Activated T-helper 17 cell treated with anti-CD3 and anti-CD28 coated beads, Interleukin-2, amount 50 U/mL, for 72 hours (primary cell): ENCODE measurements at places on chromosomes 4 and X. TPM values are rescaled to one million over a fixed set of nuclear protein-coding genes. Genes with fewer than 3 reads are reported as not detected.

DNA sequence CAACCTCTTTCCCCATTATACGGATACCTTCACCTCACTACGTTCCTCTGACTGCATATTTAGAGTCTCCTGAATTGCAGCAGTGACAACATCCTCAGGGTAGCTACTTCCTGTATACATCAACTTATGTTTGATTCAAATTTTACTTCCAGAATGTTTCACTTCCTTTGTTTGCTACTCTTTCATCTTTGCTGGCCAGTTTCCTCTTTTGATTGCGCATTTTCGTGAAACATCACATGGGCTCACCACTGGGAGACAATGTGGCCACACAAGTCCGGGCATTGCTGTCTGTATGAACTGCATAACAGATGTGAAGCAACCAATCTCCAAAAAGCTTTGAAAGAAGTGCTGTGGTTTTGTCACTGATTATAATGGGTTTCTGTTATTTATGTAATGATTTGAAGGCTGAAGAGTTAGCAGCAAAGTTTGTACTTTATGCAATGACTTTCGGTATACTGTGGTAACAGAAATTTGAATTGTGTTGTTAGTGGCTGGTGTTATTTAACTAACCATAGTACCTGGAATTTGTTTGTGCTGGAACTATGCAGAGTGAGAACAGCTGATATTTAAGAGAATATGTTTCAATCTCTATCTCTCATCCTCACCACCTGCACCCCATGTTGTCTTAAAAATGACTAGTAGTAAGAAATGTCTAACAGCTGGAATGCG, 7.4 kb downstream of the SNCA start:
- H3K4me3 ChIP-seq = peak overlapping the region; percentile 42
- peak; percentile 91 for ATAC-seq
- no peaks in the 10 kb centered on the region for H3K36me3 ChIP-seq
- peaks cover 4% of the 10 kb centered on the region for H3K27me3 ChIP-seq
- peaks cover 10% of the 10 kb centered on the region for H3K4me1 ChIP-seq

Gene CHIC2
- total RNA-seq = 12.8 TPM

DNA sequence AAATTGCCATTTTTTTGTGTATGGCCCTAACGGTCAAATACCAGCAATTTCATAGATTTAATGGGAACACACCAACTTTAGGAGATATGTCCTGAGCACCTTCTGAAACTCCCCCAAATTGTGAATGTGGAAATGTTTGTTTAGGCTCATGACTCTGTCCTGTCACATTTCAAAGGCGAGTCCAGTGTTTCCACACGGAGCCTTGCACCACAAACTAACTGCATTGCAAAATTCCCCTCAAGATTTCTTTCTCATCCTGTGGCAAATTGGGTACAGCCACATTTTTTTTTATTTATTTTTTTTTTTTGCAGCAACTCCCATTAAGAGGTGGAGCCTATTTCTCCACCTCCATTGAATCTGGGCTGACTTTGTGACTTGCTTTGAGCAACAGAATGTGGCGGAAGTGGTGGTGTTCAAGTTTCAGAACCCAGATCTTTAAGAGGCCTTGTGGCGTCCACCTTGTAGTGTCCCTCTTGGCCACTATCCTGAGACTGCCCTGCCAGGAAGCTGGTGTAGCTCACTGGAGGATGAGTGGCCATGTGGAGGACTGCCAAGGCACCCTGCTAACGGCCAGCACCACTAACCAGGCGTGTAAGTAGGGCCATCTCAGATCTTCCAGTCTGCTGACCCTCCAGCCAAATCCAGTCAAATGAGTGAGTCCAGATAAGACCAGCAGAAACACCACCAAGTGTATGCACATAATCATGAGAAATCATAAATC, 172.4 kb upstream of the SCML1 start:
- peaks cover 4% of the 10 kb centered on the region for H3K27me3 ChIP-seq
- no peak overlapping the region for H3K4me3 ChIP-seq
- H3K4me1 ChIP-seq = no peaks in the 10 kb centered on the region
- no peak for ATAC-seq

DNA sequence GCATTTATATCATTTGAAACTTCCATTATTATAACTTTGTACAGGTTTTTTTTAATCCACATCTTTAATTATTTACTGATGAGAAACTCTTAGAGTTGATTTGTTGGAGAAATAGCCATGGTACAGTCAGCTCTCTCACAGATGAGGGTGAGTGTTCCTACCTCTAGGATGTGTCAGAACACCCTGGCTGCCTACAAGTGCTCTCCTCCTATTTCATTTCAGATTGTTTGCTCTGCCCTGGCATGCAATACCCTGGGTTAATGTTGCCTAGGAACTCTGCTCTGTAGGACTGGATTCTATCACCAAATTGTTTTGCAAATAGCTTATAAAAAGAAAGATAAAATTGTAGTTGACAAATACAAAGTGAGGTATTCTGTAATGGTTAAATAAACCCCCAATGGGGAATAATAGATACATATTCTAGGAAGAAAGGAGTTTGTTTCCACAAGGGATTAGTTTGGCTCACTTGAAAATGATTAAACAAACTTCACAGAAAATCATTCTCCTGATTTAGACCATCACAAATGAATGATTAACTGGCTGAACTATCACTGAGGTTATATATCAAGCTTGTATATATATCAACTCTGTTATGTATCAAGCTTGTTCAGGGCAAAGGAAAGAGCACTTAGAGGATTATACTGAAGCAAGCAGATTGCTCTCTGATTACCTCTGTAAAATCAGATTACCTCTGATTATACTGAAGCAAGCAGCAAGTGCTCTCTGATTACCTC, 150.0 kb downstream of the PDE5A start:
- H3K27ac ChIP-seq = no peak overlapping the region
- no peaks in the 10 kb centered on the region for H3K4me1 ChIP-seq
- no peaks in the 10 kb centered on the region for H3K27me3 ChIP-seq
- no peak overlapping the region for H3K4me3 ChIP-seq
- no peak for ATAC-seq

Gene KLHL34
- 0.58 TPM for total RNA-seq

GRCh38 chr4:83772685-83773084, 236.8 kb downstream of the GPAT3 start:
- peaks cover 18% of the 10 kb centered on the region for H3K27me3 ChIP-seq
- no peak overlapping the region for H3K4me3 ChIP-seq

Gene VMA21
- 26.2 TPM for total RNA-seq

DNA sequence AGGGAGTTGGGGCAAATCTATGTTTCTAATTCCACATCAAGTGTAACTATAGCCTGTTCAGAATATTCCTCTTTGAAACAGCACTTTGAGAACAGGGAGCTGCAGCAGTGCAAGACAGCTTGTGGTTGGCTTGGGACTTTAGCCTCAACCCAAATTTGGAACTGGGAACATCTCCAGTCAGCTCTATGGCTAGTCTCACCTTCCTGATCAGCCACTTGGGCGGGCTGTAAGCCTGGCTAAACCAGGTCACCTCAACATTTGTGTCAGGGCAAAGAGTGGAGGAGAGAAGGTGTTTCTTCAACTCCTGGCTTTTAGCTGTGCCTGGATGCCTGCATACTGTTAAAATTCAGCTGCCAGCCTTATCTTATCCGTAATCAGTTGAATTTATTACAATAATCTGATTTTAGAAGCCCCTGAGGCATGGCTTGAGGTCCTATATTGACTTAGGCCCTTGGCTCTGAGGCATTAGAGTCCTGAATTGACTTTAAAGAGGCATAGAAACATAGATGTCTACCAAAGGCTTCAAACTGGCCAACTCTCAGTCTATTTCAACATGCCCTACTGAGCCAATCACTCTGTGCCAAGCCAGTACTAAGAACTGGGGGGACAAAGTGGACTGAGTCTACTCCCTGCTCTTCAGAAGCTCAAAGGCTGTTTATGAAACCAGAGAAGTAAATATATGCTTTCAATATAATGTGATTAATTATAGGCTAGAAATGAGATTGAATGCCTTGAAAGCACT, 18.7 kb upstream of the AR start:
- no peaks in the 10 kb centered on the region for H3K27me3 ChIP-seq
- no peaks in the 10 kb centered on the region for H3K36me3 ChIP-seq
- no peak overlapping the region for H3K27ac ChIP-seq
- no peaks in the 10 kb centered on the region for H3K4me1 ChIP-seq
- ATAC-seq = no peak
- H3K4me3 ChIP-seq = no peak overlapping the region

- no peaks in the 10 kb centered on the region for H3K36me3 ChIP-seq
- no peak overlapping the region for H3K27ac ChIP-seq
- H3K4me3 ChIP-seq = no peak overlapping the region
These were observed 71.6 kb upstream of the C4orf54 start for GRCh38 chr4:99729186-99729585.

DNA sequence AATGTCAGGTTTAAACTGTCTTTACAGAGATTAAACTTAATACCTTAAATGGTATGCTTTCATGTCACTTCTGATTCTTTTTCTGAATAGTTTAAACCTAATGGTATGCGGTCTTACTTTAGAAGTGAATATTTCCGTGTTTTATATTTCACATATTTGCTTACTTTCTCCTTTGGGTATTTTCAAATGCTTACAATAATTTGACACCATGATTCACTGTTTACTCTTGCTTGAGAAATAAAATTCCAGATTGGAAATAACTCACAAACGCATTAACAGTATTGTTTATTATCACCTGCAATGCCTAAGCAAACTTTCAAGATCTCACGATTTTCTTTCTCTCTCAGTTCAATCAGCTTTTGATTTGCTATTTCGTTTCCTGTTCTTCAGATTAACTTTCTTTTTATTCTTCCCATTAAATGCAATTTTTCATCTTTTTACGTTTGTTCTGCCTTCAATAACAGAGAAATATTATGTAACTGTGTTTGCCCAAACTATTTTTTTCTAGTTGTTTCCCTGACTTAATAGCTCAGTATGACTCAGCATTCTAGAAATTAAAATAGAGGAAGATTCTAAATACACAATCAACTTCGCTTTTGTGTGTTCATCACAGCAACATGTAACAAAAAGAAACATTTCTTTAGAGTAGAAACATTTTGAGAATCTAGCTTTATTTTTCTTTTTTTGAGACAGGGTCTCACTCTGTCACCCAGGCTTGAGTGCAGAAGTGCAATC, 955.5 kb upstream of the PRKX start:
- no peak overlapping the region for H3K27ac ChIP-seq
- no peaks in the 10 kb centered on the region for H3K36me3 ChIP-seq
- no peaks in the 10 kb centered on the region for H3K27me3 ChIP-seq

DNA sequence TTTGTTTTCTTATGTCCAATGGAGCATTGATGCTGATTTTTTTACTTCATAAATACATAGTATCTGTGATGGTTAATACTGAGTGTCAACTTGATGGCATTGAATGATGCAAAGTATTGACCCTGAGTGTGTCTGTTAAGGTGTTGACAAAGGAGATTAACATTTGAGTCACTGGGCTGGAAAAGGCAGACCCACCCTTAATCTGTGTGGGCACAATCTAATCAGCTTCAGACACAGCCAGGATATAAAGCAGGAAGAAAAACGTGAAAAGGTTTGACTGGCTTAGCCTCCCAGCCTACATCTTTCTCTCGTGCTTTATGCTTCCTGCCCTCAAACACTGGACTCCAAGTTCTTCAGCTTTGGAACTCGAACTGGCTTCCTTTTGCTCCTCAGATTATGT, 230.6 kb upstream of the SPRY1 start:
- H3K27ac ChIP-seq = no peak overlapping the region
- no peak overlapping the region for H3K4me3 ChIP-seq
- H3K36me3 ChIP-seq = no peaks in the 10 kb centered on the region
- ATAC-seq = no peak

DNA sequence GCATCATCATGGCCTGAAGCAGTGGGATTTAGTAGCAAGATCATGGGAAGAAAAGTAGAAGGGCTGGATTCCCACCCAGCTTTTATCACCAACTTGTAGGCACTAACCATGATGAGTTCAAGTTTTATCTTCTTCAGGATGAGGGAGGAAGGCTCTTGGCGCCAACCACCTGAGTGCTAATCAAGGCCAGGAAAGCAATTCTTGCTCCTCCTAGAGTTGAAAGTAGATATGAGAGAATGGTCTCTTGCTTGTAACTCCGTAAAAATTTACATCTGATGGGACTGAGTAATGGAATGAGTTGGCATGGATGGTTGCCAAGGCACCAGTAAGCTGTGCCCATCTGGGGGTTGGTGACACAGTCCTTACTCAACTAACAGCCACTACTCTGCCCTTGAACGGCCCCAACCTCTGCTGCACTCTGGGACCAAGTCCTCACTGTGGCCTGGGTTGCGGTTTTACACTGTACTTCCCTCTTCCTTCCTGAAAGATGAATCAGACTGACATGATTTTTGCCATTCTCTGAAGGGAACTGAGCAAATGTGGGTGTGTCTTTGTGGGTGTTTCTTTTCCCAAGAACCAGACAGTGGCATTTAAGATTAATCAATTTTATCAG, 39.4 kb upstream of the NDP start:
- H3K36me3 ChIP-seq = no peaks in the 10 kb centered on the region
- H3K27ac ChIP-seq = no peak overlapping the region

DNA sequence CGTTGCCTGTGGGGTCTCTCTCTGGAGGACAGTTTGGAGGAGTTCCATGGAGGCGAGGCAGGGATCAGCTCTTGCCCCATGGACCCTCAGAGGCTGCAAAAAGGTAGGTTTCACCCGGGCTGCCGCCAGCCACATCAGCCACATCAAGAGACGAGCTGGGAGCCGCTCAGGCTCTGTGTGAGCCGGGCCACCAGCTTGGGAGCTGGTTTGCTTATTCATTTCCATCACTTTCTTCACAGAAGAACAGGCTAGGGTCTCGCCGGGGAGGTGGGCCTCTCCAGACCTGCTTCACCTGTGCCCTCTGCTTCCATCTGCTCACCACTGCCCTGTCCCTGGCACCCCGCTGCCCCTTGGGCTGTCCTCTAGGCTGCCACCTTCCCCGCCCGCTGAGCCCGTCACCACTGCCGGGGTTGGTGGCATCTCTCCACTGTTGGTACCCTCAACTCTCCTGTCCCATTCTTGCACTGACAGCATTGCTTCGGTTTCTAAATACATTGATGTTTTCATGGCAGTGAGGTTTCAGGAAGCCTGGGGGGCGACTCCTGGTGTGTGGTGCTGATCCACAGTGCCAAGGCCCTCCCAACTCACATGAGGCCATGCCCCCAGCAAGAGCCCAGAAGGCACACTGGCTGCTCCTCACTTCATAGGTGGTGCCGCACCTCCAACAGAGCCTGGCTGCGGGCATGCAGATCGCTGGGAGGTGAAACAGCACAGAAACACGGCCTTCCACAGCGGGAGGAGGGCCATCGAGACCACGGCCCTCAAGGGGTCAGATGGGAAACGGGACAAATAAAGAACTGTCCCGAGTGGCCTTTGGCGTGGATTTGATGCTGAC, 4.5 kb upstream of the TREX2 start:
- no peaks in the 10 kb centered on the region for H3K4me1 ChIP-seq
- no peak overlapping the region for H3K4me3 ChIP-seq
- no peak for ATAC-seq
- H3K27me3 ChIP-seq = no peaks in the 10 kb centered on the region

- no peak for ATAC-seq
- H3K4me3 ChIP-seq = no peak overlapping the region
- H3K4me1 ChIP-seq = no peaks in the 10 kb centered on the region
These were observed 34.9 kb upstream of the SH3RF1 start for GRCh38 chr4:169305651-169306050.
